Fibroblast of villous mesenchyme (primary cell): ENCODE measurements at places on chromosomes 16 and 17.
A peak's percentile ranks its signal among the peaks of the same experiment; 100 is the strongest.

- no peak for DNase-seq
These were observed 39.0 kb upstream of the KDM8 start for GRCh38 chr16:27164352-27164751.

- DNase-seq = no peak
These were observed 345.9 kb downstream of the C16orf95 start for GRCh38 chr16:86971251-86971650.

- DNase-seq = peak; percentile 88
These were observed 110.7 kb upstream of the FAM20A start for GRCh38 chr17:68711858-68712257.

DNA sequence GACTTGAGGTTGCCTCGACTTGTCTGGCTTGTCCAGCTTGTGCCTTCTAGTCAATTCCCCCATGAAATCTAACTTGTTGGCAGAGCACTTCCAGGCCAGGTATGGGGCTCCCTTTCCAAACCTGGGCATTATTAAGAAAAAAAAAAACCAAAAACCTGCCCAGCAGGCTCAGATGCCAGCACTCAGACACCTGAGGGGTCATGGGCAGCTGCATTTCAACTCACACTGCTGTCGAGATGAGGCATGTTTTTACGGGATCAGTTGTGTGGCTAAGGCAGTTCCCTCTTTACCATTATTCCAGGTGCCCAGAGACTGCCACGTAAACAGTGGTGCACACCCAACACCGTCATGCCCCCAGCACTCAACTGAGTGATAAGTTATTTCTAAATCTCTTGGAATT lies 17.8 kb downstream of the TMEM11 start:
- DNase-seq = no peak

DNA sequence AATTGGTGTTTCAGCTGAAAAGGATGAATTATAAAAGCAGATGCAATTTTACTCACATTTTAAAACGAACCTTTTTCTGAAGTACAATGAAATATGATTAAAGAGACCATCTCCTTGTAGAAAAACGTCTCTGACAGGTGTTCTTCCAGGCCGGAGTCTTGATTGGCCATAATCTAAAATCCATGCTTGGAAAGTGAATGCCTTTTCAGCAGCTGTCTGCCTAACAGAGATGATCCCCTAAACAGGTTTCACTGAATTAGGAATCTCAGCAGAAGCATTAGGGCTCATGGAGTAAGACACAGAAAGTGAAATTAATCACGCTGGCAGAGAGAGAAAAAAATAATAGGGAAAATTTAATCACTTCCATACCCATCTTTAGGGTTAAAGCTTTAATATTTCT lies 39.3 kb upstream of the IRX5 start:
- no peak for DNase-seq

GRCh38 chr17:76527430-76528111 lies 9.9 kb downstream of the CYGB start:
- peak; percentile 96 for DNase-seq

DNA sequence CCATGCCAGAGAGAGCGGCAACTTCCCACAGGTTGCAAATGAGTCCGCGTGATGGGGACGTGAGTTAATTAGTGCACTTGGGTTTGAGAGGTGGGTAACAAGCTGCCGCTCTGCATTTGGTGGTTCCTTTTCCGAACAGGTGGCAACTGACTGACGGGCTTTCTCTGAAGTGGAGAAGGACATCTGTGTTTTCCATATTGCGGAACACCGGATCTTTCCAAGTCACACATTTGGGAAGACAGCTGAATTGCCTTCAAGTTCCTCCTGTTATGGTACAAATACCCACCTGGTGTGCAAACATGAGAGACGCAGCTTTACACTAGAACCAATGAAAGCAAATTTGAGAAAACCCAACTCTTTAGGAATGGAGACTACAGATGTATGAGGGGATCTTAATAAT lies 451.3 kb upstream of the ZFHX3 start:
- DNase-seq = no peak
